ENCODE measurements at places on chromosomes 1 and 21.

GRCh38 chr1:154342132-154342531 is 16.8 kb downstream of the ATP8B2 start:
- DNase-seq, result no peak

DNA sequence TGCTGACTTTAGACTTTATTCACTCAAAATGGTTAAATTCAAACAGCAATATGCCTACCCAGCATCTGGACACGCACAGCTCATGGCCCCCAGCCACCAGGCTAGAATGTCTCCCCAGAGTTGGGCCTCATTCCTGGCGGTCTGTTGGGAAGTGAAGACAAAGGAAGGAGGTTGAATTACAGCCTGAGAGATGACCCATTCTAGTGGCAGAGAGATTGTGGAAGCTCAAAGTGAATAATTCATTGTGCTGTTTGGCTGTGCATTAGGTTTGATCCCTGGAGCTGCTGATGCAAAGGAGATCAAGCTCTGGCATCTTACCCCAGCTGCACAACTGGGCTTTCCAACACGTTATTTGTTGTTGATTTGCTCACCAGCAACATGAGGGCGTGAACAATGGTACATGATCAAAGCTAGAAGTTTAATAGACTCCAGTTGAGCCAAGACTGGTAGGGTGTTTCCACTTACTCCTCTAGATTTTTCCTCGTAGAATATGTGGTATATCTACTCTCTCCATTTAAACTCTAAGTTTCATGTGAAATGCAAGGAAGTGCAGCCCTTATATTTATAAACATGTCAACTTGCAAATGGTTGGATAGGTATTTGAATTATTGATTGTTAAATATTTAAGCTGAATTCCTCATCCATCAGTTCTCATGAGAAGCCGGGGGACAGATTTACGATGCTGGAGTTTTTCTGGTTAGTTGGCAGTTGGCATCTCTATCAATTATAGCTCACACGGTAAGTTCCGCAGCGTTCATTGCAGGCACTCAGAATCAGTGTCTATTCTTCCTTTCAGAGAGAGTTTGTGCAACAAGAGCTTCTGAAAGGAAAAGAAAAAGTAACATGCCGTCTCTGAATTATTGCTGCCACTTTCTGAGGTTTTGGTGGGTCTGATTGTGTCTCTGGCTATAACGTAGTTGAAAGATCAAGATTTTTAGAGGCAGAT is 222.7 kb downstream of the TM2D1 start:
- DNase-seq, result no peak

DNA sequence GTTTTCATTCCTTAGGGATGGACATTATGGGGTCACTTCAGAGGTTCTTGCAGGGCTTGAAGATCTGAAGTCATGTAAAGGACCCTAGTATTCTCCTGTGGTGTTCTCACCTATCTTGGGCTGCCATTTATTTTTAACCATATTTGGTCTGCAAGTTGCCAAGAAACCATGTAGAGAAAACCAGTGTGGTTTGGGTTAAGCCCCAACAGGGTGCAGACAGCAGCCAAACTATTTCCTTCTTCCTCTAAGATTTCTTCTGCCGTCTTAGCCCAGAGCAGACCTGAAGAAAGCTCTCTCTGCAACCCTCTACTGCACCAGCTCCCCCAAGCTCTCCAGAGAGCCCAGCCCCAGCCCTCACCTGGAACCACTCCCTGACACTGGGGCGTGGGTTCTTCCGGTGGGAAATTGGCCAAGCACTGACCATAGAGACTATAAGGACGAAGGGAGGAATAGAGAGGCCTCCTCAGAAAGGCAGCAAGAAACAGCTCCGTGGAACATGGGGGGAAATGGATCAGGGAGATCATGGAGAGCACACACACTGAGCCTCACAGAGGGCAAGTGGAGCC is 136.6 kb downstream of the SYF2 start:
- DNase-seq, result no peak

GRCh38 chr1:76115171-76115570 is 40.6 kb downstream of the ST6GALNAC3 start:
- no peak for DNase-seq

GRCh38 chr1:229856009-229856650 is 210.9 kb upstream of the GALNT2 start:
- no peak for DNase-seq
